ENCODE measurements at places on chromosomes 3 and 15.

DNA sequence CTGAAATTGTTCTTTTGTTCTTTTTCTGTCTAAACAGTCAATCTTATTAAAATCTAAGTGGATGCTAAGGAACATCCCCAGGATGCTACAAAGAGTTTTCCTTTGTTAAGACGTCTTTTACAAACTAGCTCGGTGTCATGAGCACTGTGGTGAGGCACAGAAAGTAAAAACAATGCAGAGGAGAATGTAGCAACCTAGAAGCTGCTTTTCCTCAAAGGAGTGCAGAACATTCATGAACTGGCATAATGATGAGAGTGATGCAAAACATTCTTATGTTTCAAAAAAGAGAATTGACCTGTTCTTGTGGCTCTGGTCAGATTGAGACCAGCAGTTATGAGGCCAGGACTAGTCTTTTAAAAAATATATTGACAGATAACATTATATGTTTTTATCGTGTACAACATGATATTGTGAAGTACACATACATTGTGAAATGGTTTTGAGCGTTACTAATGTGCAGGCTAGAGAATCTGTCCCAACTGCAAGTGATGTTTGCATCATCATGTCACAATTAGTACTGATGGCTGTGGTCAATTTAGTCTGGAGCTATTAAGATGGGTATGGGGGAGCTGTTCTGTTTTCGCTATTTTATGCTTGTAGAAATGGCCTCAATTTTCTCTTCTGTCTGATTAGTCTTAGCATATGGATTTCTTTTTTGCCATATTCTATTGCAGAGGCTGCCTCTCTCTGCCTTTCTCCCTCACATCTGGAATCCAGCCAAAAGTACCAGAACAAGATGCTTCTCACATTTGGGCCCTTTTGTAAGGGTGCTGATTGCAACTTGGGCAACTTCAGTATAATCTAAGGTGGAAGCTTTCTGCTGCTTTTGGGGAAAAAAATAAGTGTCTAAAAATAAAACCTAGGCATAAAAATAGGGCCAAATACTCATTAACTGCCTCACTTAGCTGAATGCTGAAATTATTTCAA, 50.2 kb downstream of the HHLA2 start:
- no peak for DNase-seq

GRCh38 chr3:57983734-57984518, 24.3 kb upstream of the FLNB start:
- no peak for DNase-seq

- no peak for DNase-seq
These were observed 390.7 kb upstream of the RGMA start for GRCh38 chr15:93479715-93480114.

DNA sequence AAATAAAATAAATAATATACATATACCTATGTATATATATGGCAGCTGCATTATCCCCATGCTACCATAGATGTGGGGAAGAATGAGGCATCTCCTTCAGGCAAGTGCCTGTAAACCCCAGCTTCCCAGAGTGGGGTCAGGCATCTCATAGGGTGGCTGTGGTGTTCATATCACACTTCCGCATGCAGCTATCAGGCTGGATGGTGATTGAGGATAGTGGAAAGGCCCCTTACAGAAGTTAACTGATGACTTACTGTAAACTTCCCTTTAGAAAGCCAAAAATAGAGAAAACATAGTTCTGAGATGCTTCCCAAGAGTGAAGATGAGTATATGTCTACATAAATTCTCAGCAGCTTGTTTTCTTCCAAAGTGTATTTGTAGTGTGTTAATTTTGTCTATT, 3.5 kb upstream of the PP2D1 start:
- DNase-seq: no peak

- DNase-seq: no peak
These were observed 116.6 kb downstream of the TRIM42 start for GRCh38 chr3:140794507-140794906.

DNA sequence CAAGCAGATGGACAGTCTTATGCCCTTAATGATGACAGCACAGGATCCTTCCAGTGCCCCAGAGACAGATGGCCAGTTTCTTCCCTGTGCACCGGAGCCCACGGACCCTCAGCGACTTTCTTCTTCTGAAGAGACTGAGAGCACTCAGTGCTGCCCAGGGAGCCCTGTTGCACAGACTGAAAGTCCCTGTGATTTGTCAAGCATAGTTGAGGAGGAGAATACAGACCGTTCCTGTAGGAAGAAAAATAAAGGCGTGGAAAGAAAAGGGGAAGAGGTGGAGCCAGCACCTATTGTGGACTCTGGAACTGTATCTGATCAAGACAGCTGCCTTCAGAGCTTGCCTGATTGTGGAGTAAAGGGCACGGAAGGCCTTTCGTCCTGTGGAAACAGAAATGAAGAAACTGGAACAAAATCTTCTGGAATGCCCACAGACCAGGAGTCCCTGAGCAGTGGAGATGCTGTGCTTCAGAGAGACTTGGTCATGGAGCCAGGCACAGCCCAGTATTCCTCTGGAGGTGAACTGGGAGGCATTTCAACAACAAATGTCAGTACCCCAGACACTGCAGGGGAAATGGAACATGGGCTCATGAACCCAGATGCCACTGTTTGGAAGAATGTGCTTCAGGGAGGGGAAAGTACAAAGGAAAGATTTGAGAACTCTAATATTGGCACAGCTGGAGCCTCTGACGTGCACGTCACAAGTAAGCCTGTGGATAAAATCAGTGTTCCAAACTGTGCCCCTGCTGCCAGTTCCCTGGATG, 198.7 kb downstream of the AKAP13 start:
- no peak for DNase-seq
